ENCODE measurements at places on chromosomes 11 and 22.

GRCh38 chr11:47550288-47551047 lies 2.5 kb downstream of the CELF1 start:
- peak; percentile 70 for DNase-seq

DNA sequence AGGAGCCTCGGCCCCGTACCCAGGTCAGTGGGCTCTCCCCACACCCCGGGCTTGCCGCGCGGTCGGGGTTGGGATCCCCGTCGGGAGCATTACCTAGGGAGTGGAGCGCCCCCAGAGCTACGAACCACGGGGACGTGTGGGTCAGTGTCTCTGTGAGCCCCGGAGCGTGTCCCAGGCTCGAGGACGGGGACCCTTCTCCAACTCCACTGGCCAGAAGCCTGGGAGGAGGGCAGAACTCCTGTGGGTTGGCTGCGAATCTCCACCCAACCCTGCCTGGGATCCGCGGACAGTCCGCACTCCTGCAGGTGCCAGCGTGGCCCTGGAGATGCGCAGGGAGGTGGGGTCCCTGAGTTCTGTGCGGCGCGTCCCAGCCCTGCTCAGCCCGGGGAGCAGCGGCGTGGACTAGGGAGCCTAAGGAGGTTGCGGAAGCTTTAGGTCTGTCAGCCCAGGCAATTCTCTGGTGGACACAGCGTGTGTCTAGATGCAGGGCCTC lies 346 bp downstream of the PPFIBP2 start:
- no peak for DNase-seq

DNA sequence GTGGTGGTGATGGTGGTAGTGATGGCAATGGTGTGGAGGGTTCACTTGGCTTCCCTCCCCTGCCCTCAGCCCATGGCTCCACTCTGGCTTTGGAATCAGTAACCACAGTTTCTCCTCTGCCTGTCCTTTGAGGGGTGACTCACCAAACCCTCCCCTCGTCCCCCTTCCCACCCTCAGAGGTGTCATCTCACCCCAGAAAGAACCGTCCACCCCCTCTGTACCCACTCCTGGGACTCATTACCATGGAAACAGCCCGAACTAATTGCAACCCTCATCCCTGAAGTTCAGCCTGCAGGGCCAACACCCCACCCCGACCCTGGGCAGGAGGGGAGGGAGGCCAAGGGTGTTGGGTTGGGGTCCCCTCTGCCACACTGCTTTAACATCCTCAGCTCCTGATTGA lies 26.6 kb downstream of the PHLDB1 start:
- no peak for DNase-seq

DNA sequence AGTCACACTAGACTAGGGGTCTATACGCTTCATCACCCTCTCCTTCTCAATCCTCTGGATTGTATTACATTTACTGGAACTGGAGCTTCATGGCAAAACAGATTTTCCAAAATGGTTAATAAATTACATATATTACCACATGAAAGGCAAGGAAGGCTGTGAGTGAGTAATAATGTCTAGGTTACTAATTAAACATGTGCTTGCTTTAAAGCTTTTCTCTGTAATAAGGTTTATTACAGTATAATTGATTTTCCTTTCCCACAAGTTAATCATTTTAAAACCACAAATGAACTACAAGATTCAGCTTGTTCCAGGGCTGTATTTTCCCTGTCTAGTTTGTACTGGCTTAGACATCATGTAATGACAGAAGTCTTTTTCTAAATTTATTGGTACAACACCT lies 25.6 kb downstream of the MMP13 start:
- no peak for DNase-seq

DNA sequence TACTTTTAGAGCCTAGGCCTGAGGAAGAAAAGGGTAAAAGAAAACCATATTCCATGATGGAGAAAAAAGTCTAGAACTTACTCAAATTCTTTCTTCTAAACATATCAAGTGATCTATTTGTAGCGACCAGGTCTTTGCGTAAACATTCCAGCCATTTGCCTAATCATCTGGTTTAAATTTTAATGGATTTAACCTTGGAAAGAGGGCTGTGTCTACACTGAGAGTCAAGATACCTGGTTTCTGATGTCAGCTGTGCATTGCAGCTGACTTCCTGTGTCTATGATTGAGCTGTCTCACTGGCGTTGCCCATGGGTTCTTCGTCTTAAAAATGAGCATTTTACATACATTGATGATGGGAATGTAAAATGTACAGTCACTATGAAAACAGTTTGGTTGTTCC lies 10.0 kb upstream of the TMEM123 start:
- DNase-seq, result no peak

GRCh38 chr11:47863898-47864430 lies 15.8 kb upstream of the NUP160 start:
- no peak for DNase-seq

GRCh38 chr11:65416841-65417701 lies 5.5 kb upstream of the NEAT1 start:
- peak; percentile 84 for DNase-seq

DNA sequence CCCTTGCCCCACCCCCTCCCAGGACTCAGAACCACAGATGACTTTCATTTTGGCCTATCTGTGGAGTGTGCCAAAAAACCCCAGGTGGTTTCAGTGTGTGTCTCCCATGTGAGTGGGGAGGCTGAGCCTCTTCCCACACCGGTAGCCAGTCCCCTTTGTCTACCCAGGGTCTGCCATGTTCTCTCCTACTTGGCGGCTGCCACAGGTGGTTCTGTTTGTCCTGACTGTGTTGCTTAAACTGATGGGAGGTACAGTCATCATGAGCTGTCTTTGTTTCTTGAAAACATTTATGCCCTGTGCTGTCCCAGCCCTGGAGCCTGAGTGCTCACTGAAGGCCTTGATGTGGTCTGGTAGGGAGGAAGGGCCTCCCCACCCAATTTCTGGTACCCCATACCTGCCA lies 39.7 kb upstream of the SUSD2 start:
- no peak for DNase-seq

GRCh38 chr22:24843048-24843447 lies 37.0 kb downstream of the SGSM1 start:
- no peak for DNase-seq

GRCh38 chr11:117668321-117668751 lies 128.7 kb downstream of the DSCAML1 start:
- DNase-seq, result no peak

GRCh38 chr22:24386937-24387471 lies 40.4 kb upstream of the ADORA2A start:
- no peak for DNase-seq

GRCh38 chr22:20972933-20973577 lies 6.0 kb downstream of the AIFM3 start:
- DNase-seq, result no peak

- no peak for DNase-seq
Observed at GRCh38 chr11:74464746-74465145, 2.6 kb downstream of the KCNE3 start.

- DNase-seq, result no peak
Observed at GRCh38 chr11:39327302-39327701, 2132.2 kb downstream of the LRRC4C start.

GRCh38 chr11:112128483-112129121 lies 35.3 kb downstream of the IL18 start:
- DNase-seq, result peak; percentile 77

- peak; percentile 50 for DNase-seq
Observed at GRCh38 chr11:77095551-77096490, 6.8 kb upstream of the OMP start.

DNA sequence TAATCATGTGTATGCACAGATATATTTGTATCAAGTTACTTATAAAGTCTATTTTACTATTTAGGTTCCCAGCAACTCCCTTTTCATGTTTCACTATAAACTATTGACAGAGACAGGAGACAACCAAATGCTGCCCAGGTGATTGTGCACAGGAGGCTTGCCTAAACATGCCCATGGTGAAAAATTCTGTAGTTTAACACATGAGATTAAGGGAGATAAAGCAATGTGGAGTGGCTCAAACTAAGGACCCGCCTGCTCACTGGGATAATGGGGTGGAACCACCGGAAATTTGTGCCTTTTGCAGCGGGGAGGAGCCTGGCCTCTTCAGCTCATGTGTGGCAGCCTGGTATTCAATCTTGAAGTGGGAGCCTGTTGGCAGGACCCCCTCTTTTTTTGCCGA lies 459.5 kb upstream of the CNTN5 start:
- DNase-seq, result no peak

GRCh38 chr11:29534836-29535235 lies 482.0 kb downstream of the KCNA4 start:
- DNase-seq, result no peak

DNA sequence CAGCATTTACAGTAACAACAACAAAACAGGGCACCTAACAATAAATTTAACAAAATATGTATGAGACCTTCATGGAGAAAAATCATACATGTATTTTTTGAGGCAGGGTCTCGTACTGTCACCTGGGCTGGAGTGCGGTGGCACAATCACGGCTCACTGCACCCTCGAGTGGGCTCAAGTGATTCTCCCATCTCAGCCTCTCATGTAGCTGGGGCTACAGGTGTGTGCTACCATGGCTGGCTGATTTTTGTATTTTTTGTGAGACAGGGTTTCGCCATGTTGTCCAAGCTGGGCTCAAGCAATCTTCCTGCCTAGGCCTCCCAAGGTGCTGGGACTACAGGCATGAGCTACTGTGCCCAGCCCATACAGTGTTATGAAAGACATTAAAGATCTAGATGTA lies 278.1 kb downstream of the SWAP70 start:
- no peak for DNase-seq

DNA sequence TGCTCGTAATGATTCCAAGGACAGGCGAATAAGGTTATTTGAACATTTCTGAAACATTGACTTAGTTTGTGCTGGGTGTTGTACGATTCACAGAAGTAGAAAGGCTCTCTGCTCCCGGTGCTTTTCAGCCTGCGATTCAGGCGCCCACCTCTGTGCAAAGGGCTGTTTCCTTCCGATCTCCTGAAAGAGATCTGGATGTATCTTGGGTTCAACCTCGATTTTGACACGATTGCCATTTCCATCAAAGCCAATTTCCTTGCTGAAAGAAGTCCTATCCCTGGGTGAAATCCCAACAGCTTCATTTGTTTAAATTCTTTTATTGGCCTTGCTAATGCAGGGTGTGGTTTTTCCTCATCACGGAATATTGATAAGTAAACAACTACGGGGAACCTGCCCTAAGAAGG lies 1.1 kb upstream of the ZC3H12C start:
- DNase-seq, result no peak

DNA sequence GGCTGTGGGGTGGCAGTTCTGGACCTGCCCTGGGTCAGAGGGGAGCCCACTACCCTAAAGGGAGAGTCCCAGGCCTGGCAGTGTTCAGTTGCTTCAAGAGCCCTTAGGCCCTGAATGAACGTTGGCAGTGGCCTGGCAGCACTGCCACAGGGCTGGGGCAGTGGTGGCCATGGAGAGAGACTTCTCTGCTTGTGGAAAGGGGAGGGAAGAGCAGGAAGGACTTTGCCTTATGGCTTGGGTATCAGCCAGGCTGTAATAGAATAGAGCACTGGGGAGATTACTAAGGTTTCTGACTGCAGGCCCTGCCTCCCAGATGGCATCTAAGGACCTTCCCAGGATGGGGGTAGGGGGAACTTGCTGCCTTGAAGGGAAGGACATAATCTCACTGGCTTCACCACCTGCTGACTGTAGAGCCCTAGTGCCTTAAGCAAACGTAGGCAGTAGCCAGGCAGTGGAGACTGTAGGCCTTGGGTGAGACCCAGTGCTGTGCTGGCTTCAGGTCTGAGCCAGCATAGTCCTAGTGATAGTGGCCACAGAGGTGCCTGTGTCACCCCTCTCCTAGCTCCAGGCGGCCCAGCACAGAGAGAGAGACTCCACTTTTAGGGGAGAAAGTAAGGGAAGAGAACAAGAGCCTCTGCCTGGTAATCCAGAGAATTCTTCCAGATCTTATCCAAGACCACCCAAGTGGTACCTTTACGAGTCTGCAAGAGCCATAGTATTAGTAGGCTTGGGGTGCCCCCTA lies 27.6 kb downstream of the PLA2G6 start:
- peak; percentile 48 for DNase-seq

- no peak for DNase-seq
Observed at GRCh38 chr11:44837661-44838060, 110.9 kb downstream of the TSPAN18 start.

DNA sequence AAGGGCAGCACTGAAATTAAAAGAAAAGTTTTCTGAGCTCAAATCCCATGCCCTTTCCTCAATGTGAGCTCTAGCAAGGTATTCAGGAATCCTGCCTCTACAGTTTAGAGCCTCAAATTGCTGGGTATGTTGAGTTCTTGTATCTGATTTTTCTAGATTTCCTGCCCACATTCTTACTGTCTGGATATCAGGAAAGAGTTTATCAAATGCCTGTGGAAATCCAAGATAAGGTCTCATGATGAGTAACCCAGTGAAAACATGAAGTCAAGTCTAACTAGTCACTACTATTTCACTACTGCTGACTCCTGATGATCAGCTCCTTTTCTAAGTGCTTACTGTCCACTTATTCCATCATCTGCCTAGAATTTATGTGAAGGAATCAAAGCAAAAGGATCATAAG lies 29.8 kb downstream of the LIMK2 start:
- no peak for DNase-seq

DNA sequence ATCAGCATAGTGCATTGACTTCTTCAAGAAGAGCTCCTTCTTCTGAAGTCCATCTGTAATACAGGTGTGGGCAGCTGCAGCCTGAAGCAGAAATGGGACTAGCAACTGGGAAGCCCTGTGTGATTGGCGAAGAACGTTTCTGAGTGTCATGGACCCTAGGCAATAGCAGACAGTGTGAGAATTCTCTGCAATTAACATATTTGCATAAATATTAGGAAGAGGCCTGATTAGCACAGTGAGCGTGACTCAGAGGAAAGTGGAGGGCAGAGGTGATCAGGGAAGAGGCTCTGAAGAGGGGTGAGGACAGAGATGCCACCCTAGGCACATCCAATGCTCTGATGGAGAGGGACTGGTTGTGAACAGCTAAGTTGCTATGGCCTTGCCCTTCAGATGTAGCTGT lies 171.2 kb upstream of the ZBED5 start:
- DNase-seq, result no peak

- no peak for DNase-seq
Observed at GRCh38 chr11:118398791-118399559, 2.4 kb upstream of the ATP5MG start.

Measured in suprapubic skin (tissue), 4 donors.